Left colon (tissue), 2 donors: ENCODE measurements at places on chromosomes 6 and 20. TPM values are rescaled to one million over a fixed set of nuclear protein-coding genes. Genes with fewer than 3 reads are reported as not detected.

CCN5 gene
- 2.8 TPM for total RNA-seq

ARMH2 gene
- not detected for total RNA-seq

HCK gene
- total RNA-seq: 9.7 TPM

MEA1 gene
- total RNA-seq: 43.6 TPM

EYA4 gene
- total RNA-seq: 0.06 TPM

EFCAB8 gene
- total RNA-seq: 0.11 TPM

SLC26A8 gene
- total RNA-seq: 0.18 TPM

SH3BGRL2 gene
- 141 TPM for total RNA-seq

PNLDC1 gene
- total RNA-seq: not detected

TRAM2 gene
- 15.3 TPM for total RNA-seq

GABRR2 gene
- 0.75 TPM for total RNA-seq

NNAT gene
- 3.4 TPM for total RNA-seq

TRIM10 gene
- total RNA-seq: 5.6 TPM

- no peak for DNase-seq
These were observed 41.8 kb upstream of the FUCA2 start for GRCh38 chr6:143553337-143553736.

GRCh38 chr6:85130743-85131142, 319.1 kb upstream of the NT5E start:
- no peak for DNase-seq

DNA sequence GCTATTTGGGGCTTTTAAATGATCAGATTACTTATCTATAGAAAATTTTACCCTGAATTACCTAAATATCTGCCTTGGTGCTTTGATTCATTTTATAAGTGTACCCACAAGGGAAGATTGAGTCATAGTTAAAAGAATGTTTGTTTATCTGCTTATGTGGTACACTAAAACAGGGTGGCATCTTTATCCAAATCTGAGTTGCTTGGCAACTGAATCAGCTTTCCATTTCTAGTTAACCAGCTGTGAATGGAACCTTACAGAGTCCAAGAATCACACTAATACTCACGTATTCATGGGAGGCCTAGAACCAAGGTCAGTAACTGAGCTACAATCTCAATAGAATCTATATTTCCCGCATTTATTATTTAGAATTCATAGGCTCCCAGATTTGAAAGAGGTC, 44.0 kb upstream of the CAP2 start:
- no peak for DNase-seq

DNA sequence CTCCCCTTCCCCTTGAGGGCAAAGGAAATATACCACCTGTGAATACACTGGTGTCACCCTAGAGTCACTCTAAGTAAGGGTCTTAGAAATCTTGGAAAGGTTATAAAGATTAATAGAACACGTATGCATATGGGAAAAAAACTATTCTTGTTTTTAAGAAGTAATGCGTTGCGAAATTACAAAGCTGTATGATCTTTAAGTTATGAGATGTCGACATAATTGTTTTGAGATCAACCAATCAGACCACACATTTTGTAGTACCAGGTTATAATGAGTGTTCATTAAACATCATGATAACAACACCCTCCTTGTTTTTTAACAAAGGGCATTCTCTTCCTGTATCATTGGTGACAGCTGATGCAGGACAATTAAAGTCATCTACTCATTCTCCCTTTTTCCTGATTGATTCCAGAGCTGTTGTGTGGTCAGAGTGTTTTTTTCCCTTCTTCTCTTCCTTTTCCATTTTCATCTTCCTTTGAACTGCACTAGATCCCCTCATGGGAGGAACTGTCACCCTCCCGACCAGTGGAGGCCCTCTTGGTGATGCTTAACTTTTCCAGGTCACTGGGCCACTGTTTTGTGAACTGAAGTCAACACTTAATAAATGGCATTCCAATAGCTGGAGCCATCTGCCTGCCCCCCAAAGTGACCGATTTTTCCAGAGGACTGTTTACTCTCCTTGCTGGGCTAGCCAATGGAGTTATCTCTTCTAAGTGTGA, 37.0 kb downstream of the PRDM1 start:
- DNase-seq: no peak

GRCh38 chr20:3374296-3374695, 33.2 kb downstream of the DNAAF9 start:
- no peak for DNase-seq

DNA sequence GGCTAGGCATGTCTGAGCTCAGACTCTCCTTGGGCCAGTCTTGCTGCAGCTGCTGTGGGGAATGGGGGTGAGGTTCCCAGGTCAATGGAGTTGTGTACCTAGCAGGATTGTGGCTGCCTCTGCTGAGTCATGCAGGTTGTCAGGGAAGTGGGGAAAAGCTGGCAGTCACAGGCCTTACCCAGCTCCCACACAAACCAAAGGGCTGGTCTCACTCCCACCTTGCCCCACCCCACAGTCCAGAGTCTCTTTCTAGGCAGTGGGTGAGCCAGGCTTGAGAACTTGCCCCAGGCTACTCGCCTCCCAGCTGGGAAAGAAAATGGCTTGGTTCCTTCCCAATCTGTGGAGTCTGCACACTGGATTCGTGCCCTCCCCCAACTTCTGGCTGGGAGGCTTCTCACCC, 65.7 kb downstream of the SCP2D1 start:
- DNase-seq: no peak

GRCh38 chr20:44057698-44058675, 129.0 kb downstream of the JPH2 start:
- DNase-seq: no peak

GRCh38 chr20:24027229-24027628, 38.6 kb upstream of the GGTLC1 start:
- DNase-seq: peak; percentile 46

GRCh38 chr6:33249732-33250630, 21.7 kb downstream of the VPS52 start:
- DNase-seq: no peak

GRCh38 chr6:108002365-108003221, 44.6 kb upstream of the SEC63 start:
- peak; percentile 48 for DNase-seq

DNA sequence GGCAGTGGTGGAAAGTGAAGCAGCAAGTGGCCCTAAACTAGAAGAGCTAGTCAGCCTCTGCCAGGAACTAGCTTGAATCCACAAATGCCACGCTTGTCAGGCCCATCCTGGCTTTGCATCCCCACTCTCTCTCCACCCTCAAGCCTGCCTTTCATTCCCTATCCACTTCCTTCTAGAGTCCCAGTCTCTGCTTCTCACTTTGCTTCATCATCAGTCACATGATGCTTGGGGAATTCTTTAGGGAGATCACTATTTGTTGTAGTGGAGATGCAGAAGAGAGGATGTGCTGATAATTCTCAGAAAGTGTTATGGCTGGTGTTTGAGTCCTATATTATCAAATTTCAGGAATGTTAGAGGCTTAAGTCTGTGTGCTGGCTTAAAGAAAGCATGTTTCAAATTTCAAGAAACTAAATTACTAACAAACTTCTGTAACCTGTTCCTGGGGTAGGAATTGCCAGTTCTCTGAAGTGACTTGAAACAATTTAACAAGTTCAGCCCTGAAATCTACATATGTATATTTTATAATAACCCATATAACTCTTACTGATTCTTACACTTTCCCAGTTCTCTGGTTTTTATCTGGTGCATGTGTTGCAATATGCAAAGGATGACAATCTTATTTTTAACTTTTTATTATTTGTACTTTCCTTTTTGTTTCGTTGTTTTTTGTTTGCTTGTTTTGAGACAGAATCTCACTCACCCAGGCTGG, 7.5 kb downstream of the TRIM39 start:
- DNase-seq: no peak

GRCh38 chr20:15705975-15706374, 867.3 kb downstream of the KIF16B start:
- no peak for DNase-seq

GRCh38 chr6:134187751-134188150, 130.2 kb downstream of the SGK1 start:
- DNase-seq: no peak

- no peak for DNase-seq
These were observed 662.6 kb downstream of the RFPL4B start for GRCh38 chr6:113009682-113010081.

GRCh38 chr6:35611240-35611639, 77.5 kb downstream of the FKBP5 start:
- no peak for DNase-seq

DNA sequence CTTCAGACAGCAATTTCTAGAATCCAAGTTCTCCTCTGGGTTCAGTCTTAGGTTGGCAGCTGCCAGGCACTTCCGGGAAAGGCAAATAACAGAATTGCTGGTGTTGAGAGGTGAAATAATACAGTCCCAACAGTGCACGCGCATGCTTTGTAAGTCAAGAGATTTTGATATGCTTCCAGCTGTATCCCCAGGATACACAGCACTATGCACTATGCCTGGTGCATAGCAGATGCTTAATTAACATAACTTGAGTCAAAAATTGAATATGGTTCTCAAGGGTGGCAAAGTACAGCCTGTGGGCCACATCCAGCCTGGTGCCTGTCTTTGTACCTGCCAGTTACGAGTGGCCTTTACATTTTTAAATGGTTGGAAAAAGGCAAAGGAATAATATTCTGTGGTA, 18.9 kb upstream of the PMEPA1 start:
- DNase-seq: no peak

GRCh38 chr6:133837801-133838349, 51.0 kb upstream of the TCF21 start:
- peak; percentile 79 for DNase-seq

- no peak for DNase-seq
These were observed 70.0 kb downstream of the PSMG4 start for GRCh38 chr6:3328796-3329195.

DNA sequence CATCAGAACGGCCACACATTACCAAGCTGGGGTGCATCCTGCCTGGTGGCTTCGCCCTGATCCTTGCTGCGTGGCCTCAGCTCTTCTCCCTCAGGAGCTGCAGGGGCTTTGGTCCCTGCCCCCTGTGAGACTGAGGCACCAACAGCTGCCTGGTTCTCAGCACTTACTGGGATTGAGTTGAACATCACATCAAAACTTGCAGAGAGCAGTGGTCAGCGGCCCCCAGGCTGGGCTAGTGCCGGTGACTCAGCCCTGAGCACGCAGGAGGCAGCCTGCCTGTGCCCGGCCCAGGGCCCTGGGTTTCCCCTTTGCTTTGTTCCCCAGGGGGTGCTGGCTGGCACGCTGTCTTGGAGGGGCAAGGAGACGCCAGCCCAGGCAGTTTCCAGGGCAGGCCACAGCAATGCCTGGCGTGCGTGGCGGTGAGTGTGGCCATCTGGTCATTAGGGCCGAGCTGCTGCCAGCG, 63.3 kb downstream of the DLL1 start:
- no peak for DNase-seq

- DNase-seq: no peak
These were observed 134.1 kb upstream of the CEP162 start for GRCh38 chr6:84361372-84362192.

GRCh38 chr20:51423290-51423667, 119.2 kb downstream of the NFATC2 start:
- no peak for DNase-seq

- no peak for DNase-seq
These were observed 16.1 kb upstream of the TMEM242 start for GRCh38 chr6:157339432-157339831.

GRCh38 chr6:12911427-12911826, 194.9 kb downstream of the PHACTR1 start:
- no peak for DNase-seq

DNA sequence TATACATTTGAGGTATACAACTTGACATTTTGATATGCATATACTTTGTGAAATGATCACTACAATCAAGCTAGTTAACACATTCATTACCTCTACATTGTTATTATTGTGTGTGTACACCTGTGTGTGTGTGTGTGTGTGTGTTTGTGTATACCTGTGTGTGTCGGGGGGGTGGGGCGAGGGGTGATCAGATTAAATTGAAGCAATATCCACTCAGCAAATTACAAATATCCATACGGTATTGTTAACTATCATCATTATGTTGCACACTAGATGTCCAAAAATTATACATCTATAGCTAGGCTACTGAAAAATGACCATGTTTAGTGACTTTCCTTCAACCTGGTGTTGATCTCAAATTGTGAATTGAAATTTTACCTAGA, 1.8 kb downstream of the RHAG start:
- DNase-seq: no peak

GRCh38 chr6:100281471-100281901, 183.2 kb downstream of the SIM1 start:
- no peak for DNase-seq

GRCh38 chr20:37020636-37021035, 69.1 kb upstream of the SAMHD1 start:
- DNase-seq: no peak

- no peak for DNase-seq
These were observed 6.4 kb downstream of the TNFRSF21 start for GRCh38 chr6:47303342-47303741.

DNA sequence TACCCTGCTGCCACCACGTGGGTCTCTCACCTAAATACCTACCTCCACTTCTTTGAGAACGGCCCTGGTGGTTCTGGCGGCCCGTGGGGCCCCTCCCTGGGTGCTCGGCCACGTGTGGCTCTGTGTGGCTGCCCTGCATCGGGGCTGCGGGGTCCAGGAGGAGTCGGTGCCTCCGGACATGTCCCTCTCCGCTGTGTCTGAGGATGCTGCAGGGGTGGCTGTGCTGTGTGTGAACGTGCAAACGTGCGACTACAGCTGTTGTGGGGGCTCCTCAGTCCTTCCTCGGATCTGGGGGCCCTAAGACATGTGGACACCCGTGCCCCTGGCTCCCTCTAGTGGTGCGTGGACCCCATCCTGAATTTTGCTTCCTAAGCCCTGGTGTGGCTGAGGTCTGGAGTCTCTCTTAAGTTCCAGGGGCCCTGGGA, 691.8 kb downstream of the QKI start:
- DNase-seq: no peak

DNA sequence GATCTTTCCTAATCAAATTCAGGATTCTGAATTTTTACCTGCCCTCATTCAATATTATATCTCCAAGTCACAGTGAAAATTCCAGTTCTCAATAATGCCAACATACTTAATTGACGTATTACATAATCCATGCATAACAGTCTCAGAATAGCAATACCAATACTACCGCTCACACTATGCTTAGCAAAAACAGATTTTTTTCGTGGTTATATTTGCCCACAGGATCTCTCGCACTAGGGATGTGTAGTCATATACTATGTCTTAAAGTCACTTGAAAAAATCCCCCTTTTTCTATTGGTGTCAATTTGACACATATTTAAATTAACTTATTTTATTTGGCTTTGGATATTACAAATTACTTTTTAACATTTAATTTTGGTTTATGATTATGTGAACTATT, 323.1 kb upstream of the SLC35B3 start:
- DNase-seq: no peak

DNA sequence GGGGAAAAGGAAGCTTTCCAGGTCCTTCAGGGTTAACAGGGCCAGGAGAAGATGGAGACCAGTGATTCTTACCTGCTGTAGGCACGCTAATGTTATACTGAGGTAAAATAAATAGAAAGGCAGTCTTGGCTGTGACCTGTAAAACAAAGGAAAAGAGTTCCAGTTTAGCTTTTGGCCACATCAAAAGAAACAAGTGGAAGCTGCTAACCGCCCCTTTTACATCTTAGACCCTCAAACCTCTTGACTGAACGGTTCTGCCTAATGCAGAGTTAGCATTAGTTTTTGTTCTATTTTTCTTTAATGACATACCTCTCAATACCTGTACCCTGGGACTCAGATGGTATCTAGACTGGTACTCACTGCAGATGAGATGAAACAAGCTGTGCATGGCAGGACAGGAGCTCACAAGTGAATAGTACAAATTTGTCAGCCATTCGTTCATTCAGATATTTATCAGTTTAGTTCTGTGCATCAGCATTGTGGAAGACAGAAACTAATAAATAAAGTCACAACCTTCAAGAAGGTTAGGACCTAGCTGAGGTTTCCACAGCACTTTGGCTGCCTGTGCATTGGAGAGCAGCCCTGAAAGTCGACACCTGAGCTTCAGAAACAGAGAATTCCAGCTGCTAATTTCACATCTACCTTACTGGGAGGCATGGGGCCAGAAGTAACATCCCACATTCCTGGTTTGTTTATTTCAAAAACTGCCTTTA, 41.0 kb downstream of the TRAM2 start:
- DNase-seq: no peak
